Right atrium auricular region (tissue), 2 donors: ENCODE measurements at places on chromosomes 3 and 15. TPM values are rescaled to one million over a fixed set of nuclear protein-coding genes. Genes with fewer than 3 reads are reported as not detected.

GRCh38 chr3:42510325-42510724 is 7.9 kb downstream of the VIPR1 start:
- peaks cover 61% of the 10 kb centered on the region for H3K4me1 ChIP-seq
- H3K36me3 ChIP-seq: no peaks in the 10 kb centered on the region
- peak overlapping the region; percentile 49 for H3K27ac ChIP-seq

- H3K27me3 ChIP-seq: no peaks in the 10 kb centered on the region
- no peak for DNase-seq
- H3K36me3 ChIP-seq: no peaks in the 10 kb centered on the region
- no peak overlapping the region for H3K4me3 ChIP-seq
- no peaks in the 10 kb centered on the region for H3K4me1 ChIP-seq
Observed at GRCh38 chr15:71790081-71790480, 20.3 kb upstream of the NR2E3 start.

DNA sequence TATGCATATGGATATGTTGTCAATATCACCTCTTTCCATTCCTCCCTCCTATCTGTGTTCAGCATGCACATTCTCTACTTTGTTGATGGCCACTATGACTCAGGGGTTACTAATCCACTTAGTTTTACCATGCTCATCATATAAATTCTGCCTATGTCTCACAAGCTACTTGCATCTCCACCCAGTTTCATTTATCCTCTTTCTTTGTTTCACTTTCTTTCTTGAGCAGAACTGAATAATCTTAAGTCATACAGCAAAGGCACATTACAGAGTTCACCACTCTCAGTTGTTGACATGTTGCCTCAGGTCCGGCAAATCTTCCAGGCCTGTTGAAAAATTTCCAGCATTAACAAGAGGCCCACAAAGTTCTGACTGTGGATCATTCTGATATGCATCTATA is 71.5 kb downstream of the SSR3 start:
- no peak overlapping the region for H3K4me3 ChIP-seq
- H3K4me1 ChIP-seq: peaks cover 12% of the 10 kb centered on the region
- no peak overlapping the region for H3K27ac ChIP-seq
- no peak for DNase-seq

- H3K4me3 ChIP-seq: no peak overlapping the region
- no peak overlapping the region for H3K27ac ChIP-seq
- H3K36me3 ChIP-seq: no peaks in the 10 kb centered on the region
- H3K27me3 ChIP-seq: no peaks in the 10 kb centered on the region
- H3K4me1 ChIP-seq: no peaks in the 10 kb centered on the region
Observed at GRCh38 chr3:8156138-8156537, 345.5 kb upstream of the LMCD1 start.

DNA sequence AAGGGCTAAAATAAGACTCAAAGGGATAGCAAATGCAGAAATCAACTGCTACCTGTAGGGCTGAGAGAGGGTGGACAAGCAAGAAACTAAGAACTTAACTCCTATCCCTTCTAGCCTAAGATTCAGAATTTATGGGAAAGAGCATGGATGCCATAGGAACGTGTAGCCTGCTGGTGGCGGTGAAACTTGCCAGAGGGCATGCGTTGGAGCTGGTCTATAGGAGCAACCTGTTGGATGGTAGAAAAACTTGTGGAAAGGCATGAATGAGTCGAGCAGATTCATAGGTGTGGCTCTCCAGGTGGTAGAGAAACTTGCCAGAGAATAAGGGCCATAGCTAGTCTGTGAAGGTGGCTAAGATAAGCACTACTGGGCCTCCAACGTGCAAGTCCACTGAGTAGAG is 137.2 kb downstream of the DOCK3 start:
- H3K36me3 ChIP-seq: no peaks in the 10 kb centered on the region
- H3K27me3 ChIP-seq: no peaks in the 10 kb centered on the region
- DNase-seq: no peak
- H3K27ac ChIP-seq: no peak overlapping the region

- no peak overlapping the region for H3K27ac ChIP-seq
- no peaks in the 10 kb centered on the region for H3K27me3 ChIP-seq
- H3K36me3 ChIP-seq: no peaks in the 10 kb centered on the region
Observed at GRCh38 chr3:100496711-100497261, 4.4 kb downstream of the TMEM45A start.

DNA sequence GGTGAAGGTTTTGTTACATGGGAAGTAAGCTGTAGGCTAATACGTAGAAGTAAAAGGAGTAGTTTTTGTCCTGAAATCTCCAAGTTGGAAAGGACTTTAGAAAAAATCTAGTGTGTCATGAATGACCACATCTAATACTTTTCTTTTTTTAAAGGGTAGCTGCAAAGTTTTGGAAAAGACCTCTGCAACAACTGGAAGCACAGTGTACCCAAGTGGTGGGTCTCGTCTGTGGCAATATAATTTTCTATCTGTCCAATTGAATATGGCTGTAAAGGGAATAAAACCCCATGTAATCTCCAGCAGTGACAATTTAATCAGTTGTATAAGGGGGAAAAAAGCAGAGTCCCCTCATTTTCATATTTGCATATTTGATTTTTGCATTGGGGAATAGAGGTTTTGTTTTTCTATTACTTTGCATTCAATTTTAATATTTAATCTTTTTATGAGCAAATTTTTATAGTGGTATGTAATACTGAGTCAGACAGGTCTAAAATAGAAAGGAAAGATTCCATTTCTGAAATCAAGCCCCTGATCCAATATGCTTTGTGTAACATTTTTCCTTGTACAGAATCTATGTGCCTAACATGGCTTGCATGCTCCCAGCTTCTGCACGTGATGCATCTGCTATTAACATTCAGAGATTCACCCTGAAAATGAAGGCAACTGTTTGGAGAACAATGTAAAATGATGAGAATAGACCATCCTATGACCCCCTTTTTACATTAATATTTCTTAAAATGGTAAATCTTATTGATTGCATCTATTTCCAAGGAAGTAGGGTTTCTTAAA is 531.4 kb downstream of the ZIC1 start:
- H3K4me1 ChIP-seq: no peaks in the 10 kb centered on the region
- no peak overlapping the region for H3K4me3 ChIP-seq
- no peak overlapping the region for H3K27ac ChIP-seq
- no peak for DNase-seq
- H3K36me3 ChIP-seq: no peaks in the 10 kb centered on the region

- H3K36me3 ChIP-seq: no peaks in the 10 kb centered on the region
- H3K4me1 ChIP-seq: peaks cover 3% of the 10 kb centered on the region
- H3K27ac ChIP-seq: no peak overlapping the region
- no peak overlapping the region for H3K4me3 ChIP-seq
Observed at GRCh38 chr15:42079401-42079908, 14.9 kb downstream of the PLA2G4D start.

The ACVR2B gene
- 6.0 TPM for total RNA-seq

The TLR9 gene
- not detected for total RNA-seq
